Naive B cell (primary cell): ENCODE measurements at places on chromosomes 6 and 20.

- no peak overlapping the region for H3K4me3 ChIP-seq
- no peaks in the 10 kb centered on the region for H3K36me3 ChIP-seq
- H3K27me3 ChIP-seq: no peaks in the 10 kb centered on the region
- H3K4me1 ChIP-seq: no peaks in the 10 kb centered on the region
Observed at GRCh38 chr6:128836761-128837160, 46.2 kb upstream of the LAMA2 start.

DNA sequence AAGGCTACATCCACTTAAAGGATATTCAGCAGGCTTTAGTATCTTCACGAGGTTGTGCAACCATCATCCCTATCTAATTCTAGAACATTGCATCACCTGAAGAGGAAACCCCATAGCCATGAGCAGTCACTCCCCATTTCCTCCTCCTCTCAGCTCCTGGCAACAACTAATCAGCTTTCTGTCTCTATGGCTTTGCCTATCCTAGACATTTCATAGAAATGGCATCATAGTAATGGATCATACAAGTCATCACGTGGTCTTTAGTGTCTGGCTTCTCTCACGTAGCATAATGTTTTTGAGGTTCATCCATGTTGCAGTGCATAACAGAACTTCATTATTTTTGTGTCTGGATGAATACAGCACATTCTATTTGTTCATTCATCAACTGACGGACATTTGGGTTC lies 20.5 kb downstream of the SNAI1 start:
- DNase-seq: no peak
- H3K4me1 ChIP-seq: peaks cover 18% of the 10 kb centered on the region
- no peak overlapping the region for H3K27ac ChIP-seq
- H3K27me3 ChIP-seq: peaks cover 8% of the 10 kb centered on the region

- H3K36me3 ChIP-seq: no peaks in the 10 kb centered on the region
- no peak overlapping the region for H3K4me3 ChIP-seq
- H3K27me3 ChIP-seq: no peaks in the 10 kb centered on the region
- no peak for DNase-seq
Observed at GRCh38 chr6:45491048-45491735, 113.5 kb upstream of the SUPT3H start.

- H3K27me3 ChIP-seq: no peaks in the 10 kb centered on the region
- no peak for DNase-seq
- H3K4me1 ChIP-seq: no peaks in the 10 kb centered on the region
- H3K36me3 ChIP-seq: peaks cover 25% of the 10 kb centered on the region
- H3K27ac ChIP-seq: no peak overlapping the region
Observed at GRCh38 chr6:63582579-63583231, 10.4 kb downstream of the LOC128125822 start.

GRCh38 chr6:34527751-34528670 lies 28.1 kb downstream of the SPDEF start:
- no peaks in the 10 kb centered on the region for H3K4me1 ChIP-seq
- peak overlapping the region; percentile 72 for H3K4me3 ChIP-seq
- H3K27me3 ChIP-seq: no peaks in the 10 kb centered on the region
- peak overlapping the region; percentile 70 for H3K27ac ChIP-seq

- H3K4me1 ChIP-seq: no peaks in the 10 kb centered on the region
- peaks cover 6% of the 10 kb centered on the region for H3K27me3 ChIP-seq
- DNase-seq: no peak
- no peak overlapping the region for H3K27ac ChIP-seq
Observed at GRCh38 chr20:23697947-23698346, 9.1 kb upstream of the CST4 start.

GRCh38 chr6:156848533-156848932 lies 71.4 kb downstream of the ARID1B start:
- DNase-seq: no peak
- no peaks in the 10 kb centered on the region for H3K36me3 ChIP-seq
- H3K27ac ChIP-seq: peak overlapping the region; percentile 91

- H3K4me1 ChIP-seq: no peaks in the 10 kb centered on the region
- H3K27me3 ChIP-seq: no peaks in the 10 kb centered on the region
- DNase-seq: no peak
- H3K27ac ChIP-seq: no peak overlapping the region
- no peak overlapping the region for H3K4me3 ChIP-seq
- no peaks in the 10 kb centered on the region for H3K36me3 ChIP-seq
Observed at GRCh38 chr6:69164564-69165229, 529.6 kb downstream of the ADGRB3 start.

- no peak overlapping the region for H3K27ac ChIP-seq
- DNase-seq: no peak
- H3K27me3 ChIP-seq: no peaks in the 10 kb centered on the region
- no peak overlapping the region for H3K4me3 ChIP-seq
Observed at GRCh38 chr6:13044896-13045295, 283.4 kb downstream of the TBC1D7 start.

GRCh38 chr20:5663396-5663795 lies 86.8 kb upstream of the SHLD1 start:
- no peak overlapping the region for H3K27ac ChIP-seq
- no peak for DNase-seq
- H3K27me3 ChIP-seq: no peaks in the 10 kb centered on the region
- H3K36me3 ChIP-seq: no peaks in the 10 kb centered on the region
- H3K4me1 ChIP-seq: peaks cover 47% of the 10 kb centered on the region

- no peak for DNase-seq
- peaks cover 20% of the 10 kb centered on the region for H3K27me3 ChIP-seq
- no peaks in the 10 kb centered on the region for H3K36me3 ChIP-seq
- peaks cover 24% of the 10 kb centered on the region for H3K4me1 ChIP-seq
- H3K4me3 ChIP-seq: no peak overlapping the region
Observed at GRCh38 chr20:4160761-4161305, 145.5 kb upstream of the RNF24 start.

GRCh38 chr6:14583826-14584225 lies 466.3 kb downstream of the CD83 start:
- DNase-seq: no peak
- no peak overlapping the region for H3K4me3 ChIP-seq
- peaks cover 26% of the 10 kb centered on the region for H3K4me1 ChIP-seq
- no peaks in the 10 kb centered on the region for H3K36me3 ChIP-seq

- H3K27ac ChIP-seq: no peak overlapping the region
- no peak overlapping the region for H3K4me3 ChIP-seq
- H3K36me3 ChIP-seq: peaks cover 3% of the 10 kb centered on the region
- no peak for DNase-seq
Observed at GRCh38 chr20:58808271-58809046, 42.2 kb downstream of the GNAS-AS1 start.

DNA sequence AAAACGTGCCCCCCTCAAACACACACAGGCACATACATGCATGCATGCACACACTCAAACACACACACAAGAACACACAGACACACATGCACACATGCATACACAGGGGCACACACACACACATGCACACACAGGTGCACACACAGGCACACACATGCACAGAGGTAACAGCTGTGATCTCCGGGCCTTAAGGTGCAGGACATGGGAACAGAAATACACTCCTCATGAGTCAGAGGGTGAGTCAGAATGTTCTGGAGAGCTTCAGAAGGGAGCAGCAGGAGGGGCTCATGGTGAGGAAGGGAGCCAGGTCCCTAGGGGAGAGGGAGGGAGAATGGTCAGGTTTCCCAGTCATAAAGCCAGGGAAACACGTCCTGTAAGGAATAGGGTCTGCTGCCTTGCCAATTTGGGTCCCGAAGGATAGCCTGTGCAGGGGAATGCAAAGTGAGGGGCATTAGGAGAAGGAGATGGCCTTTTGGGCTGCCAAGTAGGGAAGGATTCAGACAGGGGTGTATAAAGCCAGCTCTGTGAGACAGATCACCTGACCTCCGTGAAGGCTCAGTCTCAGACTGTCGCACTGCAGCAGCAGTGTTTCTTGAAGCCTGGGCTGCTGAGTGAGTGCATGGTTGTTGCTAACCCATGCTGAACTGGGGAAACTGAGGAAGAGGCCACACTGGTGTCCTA lies 123.9 kb downstream of the MAFB start:
- H3K4me1 ChIP-seq: no peaks in the 10 kb centered on the region
- no peak for DNase-seq
- H3K27me3 ChIP-seq: peaks cover 12% of the 10 kb centered on the region
- H3K4me3 ChIP-seq: no peak overlapping the region
- no peaks in the 10 kb centered on the region for H3K36me3 ChIP-seq
- H3K27ac ChIP-seq: no peak overlapping the region

GRCh38 chr6:126429866-126430265 lies 90.0 kb downstream of the CENPW start:
- H3K4me3 ChIP-seq: no peak overlapping the region
- no peaks in the 10 kb centered on the region for H3K4me1 ChIP-seq
- no peak overlapping the region for H3K27ac ChIP-seq
- peaks cover 5% of the 10 kb centered on the region for H3K27me3 ChIP-seq

DNA sequence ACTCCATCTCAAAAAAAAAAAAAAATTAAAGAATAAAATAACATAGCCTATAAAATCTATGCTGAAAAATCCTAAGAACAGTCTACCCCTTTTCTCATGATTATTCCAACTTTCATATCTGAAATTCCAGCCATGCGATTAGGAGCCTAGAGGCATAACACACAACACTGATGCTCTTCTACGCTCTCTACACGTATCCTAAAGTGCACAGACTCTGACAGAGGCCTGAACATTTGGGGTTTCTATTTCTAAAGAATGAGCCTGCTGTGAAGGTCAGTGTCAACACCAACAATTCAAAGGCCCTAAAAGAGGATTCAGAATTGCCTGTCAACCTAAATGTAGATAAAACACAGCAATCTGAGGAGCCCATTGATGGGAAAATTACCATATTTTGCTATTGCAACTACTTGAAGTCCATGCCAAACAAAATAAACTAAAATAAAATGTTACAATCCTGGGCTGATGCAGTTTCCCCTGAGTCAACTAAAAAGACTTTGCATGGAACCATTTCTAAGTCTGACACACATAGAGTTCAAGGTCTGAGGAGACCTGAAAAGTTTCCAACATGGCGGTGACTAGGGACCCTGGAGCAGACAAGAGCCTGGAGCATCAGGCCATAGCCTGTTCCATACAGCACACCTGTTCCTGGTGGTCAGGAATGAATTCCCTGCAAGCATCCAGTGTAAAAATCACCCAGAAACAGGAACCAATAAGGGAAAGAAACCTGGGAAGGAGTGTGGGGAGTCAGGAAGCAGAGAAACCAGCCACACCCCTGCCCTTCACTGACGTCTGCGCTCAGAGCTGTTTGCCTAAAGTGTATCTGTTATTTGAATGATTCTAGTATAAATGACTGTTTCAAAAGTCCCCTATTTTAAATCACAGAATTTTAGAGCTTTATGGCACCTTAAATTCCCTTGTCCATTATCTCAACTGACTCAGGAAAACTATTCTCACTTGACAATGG lies 11.8 kb downstream of the NINL start:
- H3K27ac ChIP-seq: no peak overlapping the region
- H3K27me3 ChIP-seq: peaks cover 28% of the 10 kb centered on the region
- H3K4me3 ChIP-seq: no peak overlapping the region
- no peaks in the 10 kb centered on the region for H3K4me1 ChIP-seq

DNA sequence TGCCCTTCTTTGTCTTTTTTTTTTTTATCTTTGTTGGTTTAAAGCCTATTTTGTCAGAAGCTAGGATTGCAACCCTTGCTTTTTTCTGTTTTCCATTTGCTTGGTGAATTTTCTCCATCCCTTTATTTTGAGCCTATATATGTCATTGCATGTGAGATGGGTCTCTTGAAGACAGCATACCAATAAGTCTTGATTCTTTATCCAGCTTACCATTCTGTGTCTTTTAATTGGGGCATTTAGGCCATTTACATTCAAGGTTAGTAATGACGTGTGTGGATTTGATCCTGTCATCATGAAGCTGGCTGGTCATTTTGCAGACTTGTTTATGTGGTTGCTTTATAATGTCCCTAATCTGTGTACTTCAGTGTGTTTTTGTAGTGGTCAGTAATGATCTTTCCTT lies 9.5 kb upstream of the TSPYL4 start:
- no peaks in the 10 kb centered on the region for H3K27me3 ChIP-seq
- H3K4me3 ChIP-seq: no peak overlapping the region
- H3K27ac ChIP-seq: no peak overlapping the region
- peaks cover 13% of the 10 kb centered on the region for H3K4me1 ChIP-seq

- H3K4me3 ChIP-seq: no peak overlapping the region
- H3K27ac ChIP-seq: no peak overlapping the region
- H3K4me1 ChIP-seq: no peaks in the 10 kb centered on the region
- H3K27me3 ChIP-seq: peaks cover 61% of the 10 kb centered on the region
Observed at GRCh38 chr6:27650620-27651370, 177.9 kb upstream of the ZNF184 start.

DNA sequence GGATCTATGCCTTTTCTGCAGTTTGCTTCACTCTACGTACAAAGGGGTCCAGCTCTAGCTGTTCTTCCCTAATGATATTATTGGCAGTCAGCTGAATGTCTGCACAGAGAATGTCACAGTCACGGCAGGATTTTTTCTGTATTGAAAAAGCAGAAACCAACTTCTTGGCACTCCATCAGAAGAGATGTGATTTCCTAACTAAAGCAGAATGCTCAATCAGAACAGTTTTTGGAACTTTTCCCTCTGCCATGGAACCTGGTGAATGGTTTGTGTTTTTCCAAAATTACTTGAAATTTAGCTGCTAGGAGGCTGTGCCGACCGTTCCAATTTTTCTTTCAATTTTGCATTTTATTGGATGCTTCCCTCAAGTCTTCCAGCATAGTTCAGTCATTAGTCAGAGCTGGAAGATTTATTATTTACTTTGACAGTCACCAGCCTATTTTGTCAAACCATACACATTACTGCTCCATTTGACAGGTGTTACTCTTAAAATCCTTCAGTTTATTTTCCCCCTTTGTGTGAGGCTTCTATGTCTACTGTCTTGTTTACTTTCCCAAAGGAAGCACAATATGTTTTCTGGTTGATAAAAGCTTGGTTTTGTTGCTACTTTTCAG lies 259.6 kb upstream of the EPHA7 start:
- no peak overlapping the region for H3K27ac ChIP-seq
- DNase-seq: no peak
- no peaks in the 10 kb centered on the region for H3K4me1 ChIP-seq
- no peak overlapping the region for H3K4me3 ChIP-seq
- no peaks in the 10 kb centered on the region for H3K36me3 ChIP-seq
- no peaks in the 10 kb centered on the region for H3K27me3 ChIP-seq

DNA sequence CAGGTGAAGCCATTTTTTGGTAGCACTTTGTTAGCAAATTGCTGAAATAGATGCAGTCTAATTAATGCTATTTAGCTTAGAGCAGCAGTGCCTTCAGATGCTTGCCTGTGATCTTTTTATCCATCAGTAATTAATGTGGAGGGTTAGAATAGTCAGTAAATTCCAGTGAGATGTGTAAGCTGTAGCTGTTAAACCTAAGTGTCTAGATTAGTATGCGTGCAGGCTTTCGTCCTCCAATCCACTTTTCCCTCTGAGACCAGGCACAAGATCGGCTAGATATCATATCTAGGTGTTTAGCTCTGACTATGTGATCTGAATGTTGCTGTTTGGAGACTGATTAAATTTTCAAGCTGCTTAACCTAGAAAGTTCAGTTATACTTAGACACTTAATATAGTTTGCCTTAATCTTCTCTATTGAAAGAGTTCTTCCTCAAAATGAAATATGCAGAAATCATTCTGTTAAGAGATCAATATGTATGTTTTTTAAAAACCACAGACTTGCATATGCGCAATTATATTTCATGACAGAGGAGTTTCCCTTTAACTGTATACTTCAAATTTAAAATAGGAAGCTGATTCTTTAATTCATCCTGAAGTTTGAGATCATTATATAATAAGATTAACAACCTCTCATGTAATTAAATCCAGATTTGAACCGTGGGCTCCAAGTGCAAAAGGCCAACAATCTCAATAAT lies 41.2 kb downstream of the XRN2 start:
- no peak overlapping the region for H3K4me3 ChIP-seq
- no peaks in the 10 kb centered on the region for H3K4me1 ChIP-seq
- H3K36me3 ChIP-seq: peaks cover 38% of the 10 kb centered on the region
- H3K27ac ChIP-seq: no peak overlapping the region
